ENCODE measurements at places on chromosomes 12 and 14.

DNA sequence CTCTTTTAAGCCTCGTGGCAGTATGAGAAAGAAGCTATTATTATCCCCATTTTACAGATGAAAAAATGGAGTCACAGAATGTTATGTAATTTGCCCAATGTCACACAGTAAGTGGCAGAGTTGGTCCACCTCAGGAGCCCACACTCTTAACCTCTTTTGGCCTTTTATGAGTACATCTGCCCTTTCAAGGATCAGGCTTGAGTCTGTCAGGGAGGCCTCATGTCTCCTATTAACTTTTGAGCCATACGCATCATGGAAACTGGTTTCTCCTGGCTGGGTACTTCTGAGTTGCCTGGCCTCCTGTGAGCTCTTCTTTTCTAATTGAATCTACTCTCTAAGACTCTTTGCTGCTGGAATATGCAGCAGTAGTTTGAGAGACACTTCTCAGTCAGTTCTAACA is 101.7 kb downstream of the BICD1 start:
- DNase-seq = no peak

DNA sequence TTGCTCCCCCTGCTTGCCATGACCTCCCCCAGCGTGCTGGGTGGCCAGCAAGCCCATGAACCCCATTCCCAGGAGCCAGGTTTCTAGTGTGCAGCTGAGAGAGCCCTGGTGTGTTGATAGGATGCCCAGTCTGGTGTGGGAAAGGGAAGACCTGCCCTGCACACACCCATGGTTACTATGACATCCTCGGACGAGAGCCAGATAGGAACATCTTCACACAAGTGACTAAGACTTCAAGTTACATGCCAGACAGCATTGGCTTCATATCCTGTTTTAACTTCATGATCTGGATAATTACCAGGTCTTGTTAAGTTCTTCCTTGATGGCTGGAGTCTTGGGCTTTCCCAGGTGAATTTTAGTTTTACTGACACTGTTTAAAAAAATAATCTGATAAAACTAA is 196.6 kb upstream of the EGLN3 start:
- no peak for DNase-seq

GRCh38 chr12:128798571-128799341 is 25.0 kb downstream of the SLC15A4 start:
- DNase-seq = no peak

DNA sequence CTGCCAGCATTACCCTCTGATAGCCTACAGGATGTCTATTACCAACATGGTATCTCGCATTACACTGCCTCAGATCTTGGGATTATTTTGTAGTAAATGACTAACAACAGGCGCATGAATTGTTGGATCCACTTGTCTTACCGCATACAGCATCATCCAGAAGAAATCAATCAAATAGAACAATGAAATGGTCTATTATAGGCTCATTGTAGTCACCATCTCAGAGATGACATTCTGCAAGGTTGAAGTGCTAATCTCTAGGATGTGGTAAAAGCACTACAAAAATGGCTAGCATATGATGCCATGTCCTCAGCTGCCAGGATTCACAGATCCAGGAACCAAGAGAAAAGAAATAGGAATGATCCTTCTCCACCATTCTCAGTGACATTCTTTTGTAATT is 52.0 kb downstream of the WASHC3 start:
- no peak for DNase-seq

DNA sequence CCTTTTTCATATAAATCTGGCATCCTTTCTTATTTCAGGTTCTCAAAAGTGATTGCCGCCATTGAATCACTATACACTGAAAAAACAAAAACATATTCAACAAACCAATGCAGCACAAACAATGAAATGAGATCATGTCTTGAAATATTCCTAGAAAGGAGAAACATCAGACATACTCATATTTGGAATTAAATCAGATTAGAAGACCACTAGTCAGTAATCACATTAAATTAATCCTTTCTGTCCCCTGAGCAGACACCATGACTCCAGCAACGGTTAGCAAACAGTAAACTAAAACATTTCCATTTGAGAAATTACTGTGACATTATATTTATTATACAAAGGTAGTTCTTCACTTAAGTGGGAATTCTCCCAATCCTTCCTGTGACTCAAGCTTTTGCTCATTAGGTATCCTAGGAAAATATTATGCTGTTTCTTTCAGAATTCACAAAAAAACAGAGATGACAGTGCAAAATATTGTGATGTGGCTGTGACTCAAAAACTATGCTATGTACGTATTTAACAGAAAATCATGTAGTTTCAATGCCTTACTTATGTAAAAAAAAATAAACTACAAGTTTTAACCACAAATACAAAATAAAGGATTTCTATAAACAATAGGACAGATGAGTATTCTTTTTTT is 29.7 kb downstream of the CPNE8 start:
- no peak for DNase-seq

GRCh38 chr12:52579468-52580465 is 6.1 kb upstream of the KRT74 start:
- DNase-seq = no peak

DNA sequence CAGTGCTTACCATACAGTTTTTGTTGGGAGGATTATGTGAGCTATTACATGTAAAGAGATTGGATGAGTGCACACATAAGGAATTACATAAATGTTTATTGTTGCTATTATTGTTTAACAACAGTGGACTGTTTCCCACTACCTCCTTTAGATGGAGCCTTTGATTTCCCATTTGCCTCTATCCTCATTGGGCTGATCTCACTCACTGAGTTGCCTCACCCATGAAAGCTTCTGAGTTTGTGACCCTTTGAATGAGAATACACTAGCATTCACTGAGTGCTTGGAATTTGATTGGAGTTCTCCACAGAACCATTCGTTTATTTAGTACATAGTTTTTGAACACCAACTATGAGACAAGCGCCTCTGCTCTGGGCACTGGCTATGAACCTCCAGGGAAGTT is 121.0 kb downstream of the HELB start:
- no peak for DNase-seq

DNA sequence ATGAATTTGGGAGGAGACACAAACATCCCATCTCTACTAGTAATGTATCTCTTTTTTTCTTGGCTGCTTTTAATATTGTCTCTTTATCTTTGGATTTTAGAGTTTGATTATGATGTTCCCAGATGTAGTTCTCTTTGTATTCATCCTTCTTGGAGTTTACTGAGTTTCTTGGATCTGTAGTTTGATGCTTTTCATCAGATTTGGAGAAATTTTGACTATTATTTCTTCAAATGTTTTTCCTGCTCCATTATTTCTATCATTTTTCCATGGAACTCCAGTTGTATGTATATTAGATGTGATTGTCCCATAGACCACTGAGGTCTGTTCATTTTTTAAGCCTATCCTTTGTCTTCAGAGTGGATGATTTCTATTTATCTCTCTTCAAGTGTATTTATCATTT is 90.7 kb upstream of the ARHGAP5 start:
- DNase-seq = no peak

DNA sequence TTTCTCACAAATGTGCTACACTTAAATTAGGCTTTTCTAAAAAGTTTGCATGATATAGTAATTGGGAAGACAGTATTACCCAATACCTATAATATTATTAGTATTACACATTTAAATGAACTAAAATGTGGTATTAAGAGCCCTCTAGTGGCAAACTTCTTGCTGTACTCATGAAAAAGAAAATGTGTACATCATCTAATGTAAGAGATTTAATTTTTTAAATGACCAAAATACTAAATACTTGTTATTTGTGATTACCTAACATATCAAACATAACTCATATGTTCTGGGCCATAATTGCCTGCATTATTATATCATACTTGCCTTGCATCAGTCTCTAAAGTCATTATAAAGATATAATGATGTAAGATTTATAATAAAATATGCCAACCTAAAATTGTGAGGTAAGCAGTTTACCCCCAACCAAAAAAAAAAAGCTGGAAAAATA is 64.2 kb downstream of the DNAI7 start:
- DNase-seq = no peak

DNA sequence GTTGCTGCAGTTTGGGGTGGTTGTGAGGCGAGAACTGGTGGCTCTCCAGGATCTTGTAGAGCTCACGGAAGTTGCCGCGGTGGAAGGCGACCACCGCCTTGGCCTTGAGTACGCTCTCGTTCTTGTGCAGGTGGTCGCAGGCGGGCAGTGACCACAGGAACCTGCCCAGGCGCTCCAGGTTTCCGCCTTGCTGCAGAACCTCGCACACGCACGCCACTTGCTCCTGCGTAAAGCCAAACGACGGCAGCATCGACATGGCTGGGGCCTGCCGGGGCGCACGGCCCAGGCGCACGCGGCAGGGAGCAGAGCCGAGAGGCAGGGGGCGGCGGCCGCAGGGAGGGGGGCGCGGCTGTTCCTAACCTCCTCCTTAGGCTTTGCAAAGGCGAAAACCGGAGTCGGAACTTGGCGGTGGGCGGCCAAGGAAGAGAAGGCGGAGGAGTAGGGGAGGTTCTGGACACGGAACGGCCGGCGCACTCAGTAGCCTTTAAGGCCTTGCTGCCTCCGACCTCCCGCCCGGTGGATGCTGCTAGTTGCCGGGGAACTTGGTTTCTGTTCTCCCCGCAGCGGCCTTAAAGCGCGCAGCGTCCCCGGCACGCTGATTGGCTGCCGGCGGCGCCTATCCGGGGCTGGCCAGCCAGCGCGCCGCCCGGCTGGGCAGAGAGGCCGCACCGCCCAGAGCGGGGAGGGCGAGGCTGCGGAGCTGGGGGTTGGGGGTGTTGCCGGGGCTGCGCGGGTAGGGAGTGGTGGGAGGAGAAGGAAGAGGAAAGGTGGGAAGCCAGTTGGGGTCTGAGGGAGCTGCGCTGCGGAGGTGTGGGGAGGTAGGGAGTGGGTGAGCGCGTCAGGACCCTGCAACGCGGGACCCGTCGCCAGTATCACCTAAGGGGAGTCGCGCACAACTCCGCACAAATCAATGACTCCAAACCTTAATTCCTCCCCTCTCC is at the start of gene SIX1:
SIX1 (minus strand) TSS at position 544 of the 941 bp plus-strand sequence; CDS start at position 256, 288 bp downstream.
- DNase-seq = no peak

DNA sequence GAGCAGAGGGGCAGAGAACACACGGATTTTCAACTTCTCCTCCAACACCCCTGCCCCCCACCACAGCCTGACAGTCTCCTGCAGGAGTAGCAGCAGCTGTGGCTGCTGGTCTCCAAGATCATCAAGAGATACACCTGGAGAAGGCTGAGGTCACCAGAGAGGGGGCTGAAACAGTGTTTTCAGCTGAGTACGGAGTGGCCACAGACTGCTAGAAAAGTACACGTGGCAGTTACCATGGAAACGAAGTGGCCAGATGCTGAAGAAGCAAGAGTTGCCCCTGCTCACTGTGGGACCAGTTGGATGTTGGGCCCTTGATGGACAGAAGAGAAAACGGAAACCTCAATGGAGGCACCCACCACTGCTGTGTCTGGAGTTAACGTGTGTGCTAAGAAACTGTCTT is 4.9 kb upstream of the DIABLO start:
- no peak for DNase-seq

Measured in activated T-helper 1 cell treated with anti-CD3 and anti-CD28 coated beads, Interleukin-2, amount 50 U/mL, for 16 hours (primary cell).